ENCODE measurements at places on chromosomes 6 and 20.

DNA sequence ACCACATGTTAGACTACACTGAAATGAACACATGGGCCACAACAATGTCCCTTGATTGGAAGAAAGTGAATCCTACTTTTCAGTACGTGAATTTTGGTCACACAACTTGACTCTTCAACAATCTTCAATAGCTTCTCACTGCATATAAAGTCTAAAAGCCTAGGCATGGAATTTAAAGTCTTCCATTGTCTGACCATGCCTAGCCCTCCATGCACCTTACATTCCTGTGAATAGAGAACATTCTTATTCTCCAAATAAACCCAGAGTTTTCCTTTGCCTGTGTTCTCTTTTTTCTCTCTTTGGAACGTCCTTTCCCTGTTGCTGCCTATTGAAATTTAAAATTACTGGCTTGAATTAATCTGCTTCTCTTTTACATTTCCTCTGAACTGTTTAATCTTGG is 207.5 kb downstream of the ASCC3 start:
- peak; percentile 3 for DNase-seq

- no peak for DNase-seq
Measured at GRCh38 chr6:162922563-162923166, 194.9 kb downstream of the PACRG start.

GRCh38 chr20:19376451-19377229 is 164.2 kb downstream of the SLC24A3 start:
- DNase-seq = no peak

DNA sequence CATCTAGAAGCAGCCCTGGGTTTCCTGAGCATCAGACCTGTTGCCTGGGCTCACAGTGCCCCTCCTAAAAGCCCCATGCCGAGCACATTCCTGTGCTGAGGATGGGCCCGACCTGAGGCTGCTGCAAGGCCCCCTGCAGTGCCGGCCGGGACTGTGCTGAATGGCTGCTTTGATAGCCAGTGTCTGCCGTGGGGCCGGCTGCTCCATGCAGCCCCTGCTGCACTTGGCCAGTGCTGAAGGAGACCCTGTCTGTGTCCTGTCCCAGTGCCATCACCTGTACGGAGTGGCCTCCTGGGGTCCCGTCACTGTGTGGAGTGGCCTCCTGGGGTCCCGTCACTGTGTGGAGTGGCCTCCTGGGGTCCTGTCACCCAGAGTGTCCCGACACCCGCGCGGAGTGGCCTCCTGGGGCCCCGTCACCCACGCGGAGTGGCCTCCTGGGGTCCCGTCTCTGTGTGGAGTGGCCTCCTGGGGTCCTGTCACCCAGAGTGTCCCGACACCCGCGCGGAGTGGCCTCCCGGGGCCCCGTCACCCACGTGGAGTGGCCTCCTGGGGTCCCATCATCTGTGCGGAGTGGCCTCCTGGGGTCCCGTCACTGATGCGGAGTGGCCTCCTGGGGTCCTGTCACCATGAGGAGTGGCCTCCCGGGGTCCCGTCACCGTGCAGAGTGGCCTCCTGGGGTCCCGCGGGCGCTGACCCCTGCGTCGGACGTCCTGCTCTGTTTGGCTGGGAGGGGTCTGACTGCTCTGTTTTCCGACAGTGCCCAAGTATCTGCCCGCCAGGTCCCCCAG is 7.0 kb downstream of the COL9A3 start:
- DNase-seq = no peak

DNA sequence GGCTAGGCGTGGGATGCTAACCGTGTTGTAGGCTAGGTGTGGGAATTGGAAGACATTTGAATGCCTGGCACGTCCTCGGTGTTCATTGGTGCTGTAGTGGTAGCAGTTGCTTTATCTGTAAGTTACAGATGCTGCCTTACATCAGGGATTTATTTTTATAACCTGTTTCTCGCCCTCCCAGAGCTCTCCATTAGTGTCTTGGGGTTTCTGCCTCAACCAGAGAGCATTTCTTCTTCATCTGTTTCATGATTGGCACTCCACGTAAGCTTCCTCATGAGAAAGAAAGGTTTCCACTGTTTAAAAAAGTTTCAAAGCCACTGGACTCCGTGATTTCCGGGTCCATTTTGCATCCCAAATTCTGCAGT is 9.0 kb downstream of the IGF2R start:
- DNase-seq = no peak

DNA sequence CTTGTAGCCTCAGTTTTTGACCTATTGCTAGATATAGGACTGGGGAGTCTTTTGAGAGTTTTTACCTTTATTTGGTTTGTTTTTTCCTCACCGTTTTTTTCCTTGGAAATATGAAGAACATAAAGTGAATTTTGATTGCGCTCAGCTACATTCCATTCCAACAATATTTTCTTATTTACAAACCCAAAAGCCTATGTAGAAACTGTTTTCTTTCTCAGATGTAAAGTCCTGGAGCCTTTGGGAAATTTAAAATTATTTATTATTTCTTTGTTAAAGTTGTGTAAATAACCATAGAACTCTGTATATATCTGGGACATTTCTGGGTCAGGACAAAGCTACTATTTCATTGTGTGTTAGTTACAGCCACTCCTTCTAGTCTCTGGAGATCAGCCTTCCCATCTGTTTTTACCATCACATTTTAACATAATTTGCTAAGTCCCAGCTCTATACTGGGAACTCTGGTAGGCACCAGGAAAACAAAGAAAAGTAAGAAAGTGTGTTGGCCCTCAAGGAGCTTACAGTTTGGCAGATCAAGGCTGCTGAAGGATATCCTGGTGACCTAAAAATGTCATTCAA is 68.8 kb downstream of the JAG1 start:
- no peak for DNase-seq

DNA sequence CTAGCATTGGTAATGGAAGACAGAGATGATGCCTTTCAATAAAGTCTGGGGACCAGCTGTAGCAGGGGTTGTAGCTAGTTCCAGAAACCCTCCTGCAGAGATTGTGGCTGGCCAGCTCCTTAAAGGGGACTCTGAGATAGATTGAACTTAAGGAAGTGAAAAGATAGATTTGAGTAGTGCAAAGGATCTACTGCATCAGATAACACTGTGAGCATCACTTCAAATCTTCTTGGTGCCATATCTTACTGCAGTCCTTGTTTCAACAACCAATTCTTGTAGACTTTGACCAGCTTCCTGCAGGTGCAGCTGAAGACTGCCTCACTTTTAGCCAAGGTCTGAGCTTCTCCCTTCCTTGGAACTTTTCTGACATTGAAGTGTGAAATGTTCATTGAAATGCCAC is 14.8 kb upstream of the CEP162 start:
- no peak for DNase-seq

All from neuronal stem cell (in vitro differentiated cells).